Tongue (tissue), 3 donors: ENCODE measurements at places on chromosomes 3 and 15. TPM values are rescaled to one million over a fixed set of nuclear protein-coding genes. Genes with fewer than 3 reads are reported as not detected.

The RAD51 gene
- total RNA-seq = 9.2 TPM

The ACKR4 gene
- total RNA-seq = 6.6 TPM

The TNIK gene
- total RNA-seq = 56.6 TPM

The CFAP20DC gene
- 4.2 TPM for total RNA-seq

The ASB14 gene
- 3.4 TPM for total RNA-seq

The ACTRT3 gene
- 1.7 TPM for total RNA-seq

The GAP43 gene
- 4.7 TPM for total RNA-seq

The HTR3E gene
- total RNA-seq = not detected

The LIPH gene
- 1.3 TPM for total RNA-seq

The CAMP gene
- total RNA-seq = not detected

The TUSC7 gene
- total RNA-seq = not detected

The POLQ gene
- total RNA-seq = 3.7 TPM

The CPB1 gene
- total RNA-seq = not detected

The IVD gene
- 52.8 TPM for total RNA-seq

The KBTBD8 gene
- total RNA-seq = 1.6 TPM

The SLC22A14 gene
- not detected for total RNA-seq

The LSAMP gene
- 7.7 TPM for total RNA-seq

The DAPK2 gene
- total RNA-seq = 14.6 TPM

The CASR gene
- not detected for total RNA-seq

The C3orf85 gene
- total RNA-seq = not detected

The MAP1A gene
- 22.5 TPM for total RNA-seq

The GOLGA8T gene
- total RNA-seq = not detected

The C3orf70 gene
- total RNA-seq = 6.2 TPM
